Jurkat, Clone E6-1 (cell line): ENCODE measurements at places on chromosomes 2 and 18.

DNA sequence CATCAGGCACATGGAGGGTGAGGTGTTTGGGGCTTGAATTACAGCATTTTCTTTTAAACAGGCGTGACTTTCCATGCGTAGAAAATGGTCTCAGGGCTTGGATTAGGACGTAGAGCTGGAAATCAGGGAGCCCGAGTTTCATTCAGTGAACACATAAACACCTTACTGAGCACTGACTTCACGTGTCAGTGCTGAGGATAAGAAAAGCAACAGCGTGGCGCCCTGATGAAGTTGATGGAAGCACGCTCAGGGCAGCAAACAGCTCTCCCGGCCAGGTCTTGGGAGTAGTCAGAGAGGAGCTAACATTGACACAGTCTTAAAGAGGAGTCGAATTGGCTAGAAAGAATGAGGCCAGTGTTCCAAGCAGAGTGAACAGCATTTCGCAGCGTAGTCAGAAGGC lies 110.7 kb downstream of the LYPD1 start:
- no peak for DNase-seq

DNA sequence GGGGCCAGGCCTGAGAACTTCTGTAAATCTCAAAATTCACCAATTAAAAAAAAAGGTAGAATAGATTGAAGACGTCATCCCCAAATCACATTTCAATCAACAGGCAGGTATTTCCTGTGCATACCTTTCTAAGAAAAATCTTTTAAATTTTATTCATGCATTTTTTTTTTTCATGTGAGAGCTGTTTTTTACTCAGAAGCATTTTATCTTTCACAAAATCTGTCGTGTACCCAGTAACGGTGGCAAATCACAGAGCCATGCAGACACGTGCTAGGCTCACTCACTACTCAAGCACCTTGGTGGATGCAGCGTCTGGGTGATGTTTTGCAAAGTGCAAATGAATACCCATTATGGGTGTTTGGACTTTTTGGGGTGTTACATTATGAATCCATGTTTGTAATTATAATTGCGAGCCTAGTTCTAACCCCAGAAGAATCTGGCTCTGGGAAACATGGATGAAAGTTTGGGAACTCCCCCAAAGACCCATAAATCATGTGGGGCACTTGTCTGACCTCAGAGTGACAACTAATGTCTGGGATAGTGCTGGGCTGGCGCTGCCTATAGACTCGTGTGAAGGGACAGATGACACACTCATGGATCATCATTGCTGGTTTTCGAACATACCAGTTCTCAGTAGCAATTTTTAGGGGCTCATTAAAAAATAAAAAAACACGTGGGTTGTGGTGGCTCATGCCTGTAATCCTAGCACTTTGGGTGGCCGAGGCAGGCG lies 335.2 kb downstream of the LPIN1 start:
- DNase-seq = no peak

GRCh38 chr2:109254174-109254904 lies 125.3 kb downstream of the SH3RF3 start:
- no peak for DNase-seq

GRCh38 chr2:238731961-238732360 lies 115.9 kb upstream of the TWIST2 start:
- DNase-seq = no peak

GRCh38 chr2:66426244-66427111 lies 8.4 kb upstream of the MEIS1 start:
- DNase-seq = no peak

GRCh38 chr2:159760326-159760725 lies 37.7 kb downstream of the CD302 start:
- no peak for DNase-seq

DNA sequence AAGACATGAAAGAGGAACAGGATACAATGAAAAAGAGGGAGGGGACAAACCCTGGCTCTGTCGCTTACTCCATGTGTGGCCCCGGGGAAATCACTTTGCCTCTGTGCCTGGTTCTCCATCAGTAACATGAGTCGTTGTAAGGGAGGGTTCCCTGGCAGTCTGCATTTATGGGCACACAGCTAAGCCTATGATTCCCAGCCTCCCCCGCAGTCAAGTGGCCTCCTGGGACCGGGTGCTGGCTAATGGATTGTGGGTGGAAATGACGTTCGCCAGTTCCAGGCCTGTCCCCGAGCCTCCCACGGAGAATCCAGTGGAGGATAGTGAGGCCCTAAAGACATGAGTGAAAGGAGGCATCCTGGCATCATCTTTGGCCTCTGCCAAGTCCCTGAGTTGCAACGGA lies 42.7 kb downstream of the SFXN5 start:
- DNase-seq = no peak

DNA sequence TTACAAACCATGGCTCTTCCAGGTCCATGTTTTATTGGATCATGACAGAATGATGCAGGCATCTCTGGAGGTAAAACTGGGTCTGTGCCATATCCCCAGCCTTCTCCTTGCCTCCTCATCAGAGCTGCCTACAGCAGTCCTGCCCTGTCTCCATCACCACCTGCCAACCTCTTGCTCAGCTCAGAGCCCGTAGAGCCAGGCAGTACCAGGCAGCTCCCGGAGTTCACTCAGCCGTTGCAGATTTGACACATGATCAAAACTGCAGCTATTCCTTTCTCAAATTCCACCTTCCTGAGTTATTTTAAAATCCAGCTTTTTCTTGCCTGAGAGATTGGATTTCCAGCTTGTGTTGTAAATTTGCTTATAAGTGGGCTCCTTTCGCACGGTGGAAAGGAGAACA lies 218.2 kb upstream of the CELF4 start:
- DNase-seq = no peak

DNA sequence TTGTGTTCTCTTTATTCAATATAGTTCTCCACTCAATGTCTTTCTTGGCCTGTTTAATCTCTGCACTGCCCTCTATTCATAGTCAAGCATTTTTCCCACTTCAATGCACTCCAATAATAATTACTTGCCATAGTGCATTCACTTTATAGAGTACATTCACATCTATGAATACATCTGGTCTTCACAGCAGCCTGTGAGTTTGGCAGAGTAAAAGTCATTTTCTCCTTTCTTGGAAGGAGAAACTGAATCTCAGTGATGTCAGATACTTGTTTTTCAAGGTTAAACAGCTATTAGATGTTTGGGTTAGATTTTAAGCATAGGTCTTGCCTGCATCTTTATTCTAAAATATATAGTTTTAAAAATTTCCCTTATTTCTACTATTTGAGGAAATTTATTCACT lies 373.2 kb downstream of the TRIB2 start:
- DNase-seq = no peak

- no peak for DNase-seq
Measured at GRCh38 chr2:158776231-158776630, 18.9 kb upstream of the DAPL1 start.

- DNase-seq = no peak
Measured at GRCh38 chr2:234502285-234502918, 5.5 kb upstream of the ARL4C start.

DNA sequence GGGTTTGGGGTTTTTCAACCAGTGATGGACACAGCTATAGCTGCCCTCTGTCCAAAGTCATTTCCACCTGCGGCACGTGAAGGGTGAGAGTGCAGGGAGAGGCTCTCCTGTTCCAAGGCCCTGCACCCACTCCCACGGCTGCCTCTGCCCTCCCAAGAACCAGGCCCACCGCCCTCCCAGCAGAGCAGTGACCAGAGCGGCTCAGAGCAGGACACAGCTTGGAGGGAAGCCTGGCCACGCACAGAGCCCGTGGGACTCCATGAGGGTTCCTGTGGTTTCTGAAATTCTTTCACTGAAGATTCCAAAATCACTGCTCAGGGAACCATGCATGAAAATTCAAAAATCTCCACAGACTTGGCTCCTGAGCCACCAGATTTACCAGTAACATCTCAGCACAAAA lies 67.3 kb upstream of the SALL3 start:
- no peak for DNase-seq

- DNase-seq = no peak
Measured at GRCh38 chr2:194105358-194105757, 1551.7 kb upstream of the SLC39A10 start.

DNA sequence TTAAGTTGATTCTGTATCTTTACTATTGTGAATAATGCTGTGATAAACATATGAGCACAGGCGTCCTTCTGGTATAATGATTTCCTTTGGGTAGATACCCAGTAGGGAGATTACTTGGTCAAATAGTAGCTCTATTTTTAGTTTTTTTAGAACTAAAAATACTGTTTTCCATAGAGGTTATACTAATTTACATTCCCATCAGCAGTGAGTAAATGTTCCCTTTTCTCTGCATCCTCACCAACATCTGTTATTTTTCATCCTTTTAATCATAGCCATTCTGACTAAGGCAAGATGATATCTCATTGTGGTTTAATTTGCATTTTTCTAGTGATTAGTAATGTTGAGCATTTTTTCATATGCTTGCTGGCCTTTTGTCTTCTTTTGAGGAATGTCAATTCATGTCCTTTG lies 35.1 kb downstream of the PMS1 start:
- DNase-seq = no peak

DNA sequence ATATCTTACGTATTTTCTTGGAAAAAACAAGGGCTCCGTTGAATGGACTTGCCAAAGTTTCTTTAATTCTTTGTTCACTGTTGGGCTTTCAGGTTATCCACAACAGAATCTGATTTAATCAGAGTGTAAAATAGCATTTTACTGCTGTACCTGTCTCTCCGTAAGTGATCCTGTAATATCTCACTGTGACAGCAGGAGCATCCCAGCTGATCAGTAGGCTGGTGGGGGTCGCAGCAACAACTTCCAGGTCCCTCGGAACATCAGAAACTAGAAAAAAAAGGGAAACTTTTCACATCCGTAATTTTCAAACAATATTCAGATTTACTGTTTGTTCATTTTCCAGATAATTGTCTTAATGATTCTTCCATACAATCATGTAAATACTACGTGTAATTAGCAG lies 51.2 kb downstream of the FN1 start:
- DNase-seq = no peak

DNA sequence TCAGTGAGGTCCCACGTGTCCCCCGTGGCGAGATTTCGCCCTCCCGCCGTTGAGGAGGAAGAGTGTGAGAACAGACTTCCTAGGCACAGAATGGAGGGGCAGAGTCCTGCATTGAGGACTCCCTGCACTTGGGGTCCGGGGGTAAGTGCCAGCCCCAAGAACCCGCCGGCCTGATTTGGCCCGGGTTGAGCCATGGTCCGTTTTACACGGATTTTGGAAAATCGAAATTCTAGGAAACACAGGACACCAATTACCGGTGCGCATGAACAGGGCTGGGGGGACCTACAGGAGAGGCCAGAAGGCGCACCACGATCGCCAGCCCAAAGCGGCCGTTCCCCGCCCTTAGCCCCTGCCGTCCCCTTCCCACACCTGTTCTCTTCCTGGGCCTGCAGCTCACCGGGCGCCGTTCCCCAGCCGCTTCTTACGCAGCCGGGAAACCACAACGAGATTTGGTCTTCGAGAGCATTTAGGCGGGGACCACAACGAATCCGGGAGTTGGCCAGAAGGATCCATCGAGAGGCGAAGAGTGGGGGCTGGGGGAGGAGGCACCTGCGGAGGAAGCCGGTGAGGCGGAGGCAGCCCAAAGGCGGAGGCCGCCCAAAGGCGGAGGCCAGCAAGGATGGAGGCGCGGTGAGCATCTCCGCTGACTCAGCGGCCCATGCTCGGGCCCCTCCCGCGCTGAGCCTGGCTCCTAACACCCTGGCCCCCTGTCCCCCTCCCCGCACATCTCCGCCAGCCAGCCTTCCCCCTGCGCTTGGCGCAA lies 464 bp upstream of the TLX2 start:
- DNase-seq = peak; percentile 79

GRCh38 chr2:141048951-141049350 lies 1081.9 kb downstream of the LRP1B start:
- DNase-seq = no peak

- no peak for DNase-seq
Measured at GRCh38 chr2:47312491-47312850, 90.5 kb upstream of the MSH2 start.

DNA sequence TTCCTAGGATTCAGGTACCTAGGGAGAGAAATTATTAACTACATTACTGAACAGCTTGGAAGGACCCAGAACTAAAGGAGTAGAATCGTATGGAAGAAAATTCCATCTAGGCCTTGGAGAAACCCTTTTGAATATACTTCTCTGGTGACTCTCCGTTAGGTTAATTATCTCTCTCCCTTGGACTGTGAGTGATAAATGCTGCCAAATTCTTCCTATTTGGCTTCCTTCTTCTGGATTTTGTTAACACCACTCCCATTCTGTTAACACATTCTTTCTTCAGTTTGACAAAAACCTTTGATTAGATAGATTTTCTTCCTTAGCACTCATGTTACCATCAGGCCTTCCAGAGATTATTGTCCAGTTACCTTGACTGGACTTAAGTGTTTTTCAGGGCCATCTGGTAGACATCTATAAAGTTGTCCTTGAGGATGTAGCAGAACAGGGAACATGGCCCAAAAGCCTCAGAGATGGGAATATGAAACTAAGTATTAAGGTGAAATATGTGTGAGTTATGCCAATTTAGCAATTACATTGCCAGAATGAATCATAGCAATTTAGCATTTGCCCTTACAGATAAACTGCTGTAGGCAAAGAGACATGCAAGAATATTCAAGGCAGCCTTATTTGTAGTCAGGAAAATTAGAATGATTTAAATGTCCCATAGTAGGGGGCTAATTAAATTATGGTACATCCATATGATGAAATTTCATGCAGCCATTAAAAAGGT lies 6.7 kb downstream of the CYP27A1 start:
- no peak for DNase-seq

DNA sequence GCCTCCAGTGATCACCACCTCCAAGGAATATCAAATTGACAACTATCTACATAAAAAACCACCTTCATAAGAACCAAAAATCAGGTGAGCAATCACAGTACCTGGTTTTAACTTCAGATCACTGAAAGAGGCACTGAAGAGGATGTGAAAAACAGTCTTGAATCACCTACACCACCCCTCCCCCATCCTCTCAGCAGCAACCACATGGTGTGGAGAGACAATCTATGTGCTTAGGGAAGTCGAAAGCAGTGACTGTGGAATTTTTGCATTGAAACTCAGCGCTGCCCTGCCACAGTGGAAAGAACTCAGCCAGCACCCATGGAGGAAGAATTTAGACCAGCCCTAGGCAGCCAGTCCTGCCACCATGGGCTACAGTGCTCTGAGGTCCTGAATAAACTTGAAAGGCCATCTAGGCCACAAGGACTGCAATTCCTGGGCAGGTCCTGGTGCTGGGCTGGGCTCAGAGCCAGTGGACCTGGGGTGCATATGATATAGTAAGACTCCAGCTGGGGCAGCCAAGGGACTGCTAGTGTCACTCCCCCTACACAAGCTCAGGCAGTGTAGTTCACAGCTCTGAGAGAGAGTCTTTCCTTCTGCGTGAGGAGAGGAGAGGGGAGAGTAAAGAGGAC lies 75.6 kb downstream of the ATL2 start:
- peak; percentile 28 for DNase-seq
